H1 (cell line): ENCODE measurements at places on chromosomes 2 and 18. TPM values are rescaled to one million over a fixed set of nuclear protein-coding genes. Genes with fewer than 3 reads are reported as not detected.
A peak's percentile ranks its signal among the peaks of the same experiment; 100 is the strongest.

DNA sequence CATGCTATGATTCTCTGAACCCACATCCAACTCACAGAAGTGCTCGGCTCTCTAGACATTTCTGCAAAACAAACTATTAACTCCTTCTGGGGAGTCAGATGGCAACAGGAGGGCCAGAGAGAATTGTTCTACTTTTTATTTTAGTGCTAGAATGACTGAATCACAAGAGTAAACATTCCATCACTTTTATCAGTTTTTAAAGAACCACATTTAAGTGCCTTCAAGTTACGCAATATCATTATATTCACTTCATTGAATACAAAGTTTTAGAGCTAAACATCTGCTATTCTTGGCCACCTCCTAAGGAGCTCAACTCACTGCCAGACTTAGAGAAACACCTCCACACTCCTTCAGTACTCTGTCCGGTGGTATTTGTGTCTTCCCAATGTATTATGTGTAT is 22.4 kb downstream of the B4GALT6 start:
- peaks cover 4% of the 10 kb centered on the region; the same call in 1 of the 2 replicates for H3K36me3 ChIP-seq
- H3K27me3 ChIP-seq, result no peaks in the 10 kb centered on the region
- no peak overlapping the region for H3K27ac ChIP-seq
- H3K4me1 ChIP-seq, result no peaks in the 10 kb centered on the region
- H3K4me3 ChIP-seq, result no peak overlapping the region
- no peak for DNase-seq

DNA sequence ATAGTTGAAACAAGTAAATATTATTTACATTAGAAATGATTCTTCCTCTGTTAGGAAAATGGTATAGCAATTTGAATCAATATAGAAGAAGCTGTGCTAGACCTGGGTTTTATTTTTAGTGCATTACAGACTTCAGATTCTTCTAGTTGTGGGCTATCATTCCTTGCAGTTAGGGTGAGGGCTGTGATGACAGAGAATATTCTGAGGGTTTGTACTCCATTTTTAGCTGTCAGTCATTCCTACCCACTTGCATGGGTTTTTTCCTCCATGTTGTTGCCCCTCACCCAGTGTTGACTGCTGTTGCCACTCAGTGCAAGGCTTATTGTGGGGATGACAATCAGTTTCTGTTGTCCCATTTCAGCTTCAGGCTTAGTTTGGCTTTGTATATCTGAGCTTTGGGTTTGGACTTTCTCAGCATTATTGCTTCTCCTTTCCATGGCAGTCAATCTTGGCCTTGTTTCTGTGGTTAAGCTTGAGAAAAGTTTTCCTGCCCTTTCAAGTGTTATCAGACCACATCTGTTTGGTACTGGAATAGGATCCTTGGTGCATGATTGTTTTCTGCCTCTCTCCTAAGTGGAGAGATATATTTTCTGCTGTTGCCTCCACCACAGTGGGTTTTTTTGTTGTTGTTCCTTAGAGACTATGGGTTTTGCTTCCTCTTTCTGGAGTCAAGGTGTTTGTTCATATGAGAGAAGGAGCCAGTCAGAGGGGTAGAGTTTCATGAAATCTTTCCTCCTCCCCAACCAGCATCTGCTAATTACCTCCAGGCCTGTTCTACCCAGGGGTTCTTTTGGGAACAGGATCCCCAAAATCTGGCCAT is 312.7 kb upstream of the CWC22 start:
- H3K36me3 ChIP-seq, result no peaks in the 10 kb centered on the region
- H3K4me3 ChIP-seq, result no peak overlapping the region
- H3K27me3 ChIP-seq, result no peaks in the 10 kb centered on the region
- H3K27ac ChIP-seq, result no peak overlapping the region

DNA sequence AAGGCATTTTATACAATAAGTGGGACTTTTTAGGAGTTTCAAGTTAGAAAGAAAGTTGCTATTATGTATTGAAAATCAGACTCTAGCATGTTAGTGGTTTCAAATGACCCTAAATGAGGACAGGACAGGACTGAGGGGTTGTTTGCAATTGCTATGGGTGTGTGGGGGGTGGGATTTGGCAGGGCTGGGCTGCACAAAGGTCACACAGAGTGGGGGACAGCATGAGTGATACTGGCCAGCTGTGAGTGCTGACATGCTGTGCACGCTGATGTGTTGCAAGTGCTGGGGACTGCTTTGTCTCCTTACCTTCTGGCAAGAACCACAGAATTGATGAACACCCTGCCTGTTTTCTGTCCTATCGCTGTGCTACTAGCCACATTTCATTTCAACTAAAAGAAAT is 29.8 kb downstream of the RNMT start:
- H3K4me1 ChIP-seq, result no peaks in the 10 kb centered on the region
- no peak overlapping the region for H3K27ac ChIP-seq
- peaks cover 3% of the 10 kb centered on the region for H3K36me3 ChIP-seq
- DNase-seq, result no peak
- no peaks in the 10 kb centered on the region for H3K27me3 ChIP-seq
- no peak overlapping the region for H3K4me3 ChIP-seq

Gene RIF1
- 94.0 and 104 TPM in 2 replicates for total RNA-seq

DNA sequence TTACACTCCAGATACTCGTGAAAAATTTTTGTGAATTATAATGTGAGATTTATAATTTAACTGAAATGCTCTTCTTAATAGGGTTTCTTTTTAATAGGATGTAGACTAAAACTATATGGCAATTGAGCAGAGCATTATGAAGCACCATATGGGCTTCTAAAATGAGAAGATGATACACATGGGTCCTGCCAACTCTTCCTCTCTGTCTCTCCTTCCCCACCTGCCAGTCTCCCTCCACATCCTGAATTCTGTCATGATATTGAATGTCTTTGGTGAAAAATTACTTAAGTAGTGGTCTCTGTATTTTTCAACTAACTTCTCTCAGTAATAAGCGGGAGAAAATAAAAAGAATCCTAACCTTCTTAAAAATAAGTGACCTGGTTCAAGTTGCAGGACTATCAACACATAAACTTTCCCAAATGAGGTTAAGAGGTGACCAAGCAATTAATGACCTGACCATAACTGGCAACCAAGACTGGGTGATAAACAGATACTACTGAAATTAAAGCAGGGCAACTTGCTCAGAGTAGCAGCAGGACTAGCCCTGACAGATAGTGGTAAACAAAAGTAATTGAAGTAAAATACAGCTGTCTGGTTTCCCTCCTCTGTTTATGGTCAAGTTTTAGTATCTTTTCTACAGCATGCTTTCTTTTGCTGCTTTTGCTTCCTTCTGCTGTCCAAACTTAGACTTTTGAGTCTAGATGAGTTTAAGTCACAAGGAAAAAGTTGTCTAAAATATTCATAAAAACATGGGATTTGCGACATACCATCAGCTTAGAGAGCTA is 117.1 kb upstream of the PDE1A start:
- H3K36me3 ChIP-seq, result no peaks in the 10 kb centered on the region
- no peak for DNase-seq
- H3K4me1 ChIP-seq, result no peaks in the 10 kb centered on the region
- H3K27ac ChIP-seq, result no peak overlapping the region
- H3K4me3 ChIP-seq, result no peak overlapping the region

Gene SP9
- 0.11 TPM in 2 replicates for total RNA-seq

Gene SERPINB2
- not detected in 2 replicates for total RNA-seq

Gene FOXD4L1
- total RNA-seq, result not detected in 2 replicates

GRCh38 chr18:3624546-3624934 is 174.6 kb downstream of the TGIF1 start:
- H3K36me3 ChIP-seq, result no peaks in the 10 kb centered on the region
- H3K4me1 ChIP-seq, result peaks cover 21% of the 10 kb centered on the region
- H3K27ac ChIP-seq, result peak overlapping the region; percentile 48; the same call in 1 of the 2 replicates
- no peak for DNase-seq

Gene DQX1
- 0.57 and 0.76 TPM in 2 replicates for total RNA-seq

DNA sequence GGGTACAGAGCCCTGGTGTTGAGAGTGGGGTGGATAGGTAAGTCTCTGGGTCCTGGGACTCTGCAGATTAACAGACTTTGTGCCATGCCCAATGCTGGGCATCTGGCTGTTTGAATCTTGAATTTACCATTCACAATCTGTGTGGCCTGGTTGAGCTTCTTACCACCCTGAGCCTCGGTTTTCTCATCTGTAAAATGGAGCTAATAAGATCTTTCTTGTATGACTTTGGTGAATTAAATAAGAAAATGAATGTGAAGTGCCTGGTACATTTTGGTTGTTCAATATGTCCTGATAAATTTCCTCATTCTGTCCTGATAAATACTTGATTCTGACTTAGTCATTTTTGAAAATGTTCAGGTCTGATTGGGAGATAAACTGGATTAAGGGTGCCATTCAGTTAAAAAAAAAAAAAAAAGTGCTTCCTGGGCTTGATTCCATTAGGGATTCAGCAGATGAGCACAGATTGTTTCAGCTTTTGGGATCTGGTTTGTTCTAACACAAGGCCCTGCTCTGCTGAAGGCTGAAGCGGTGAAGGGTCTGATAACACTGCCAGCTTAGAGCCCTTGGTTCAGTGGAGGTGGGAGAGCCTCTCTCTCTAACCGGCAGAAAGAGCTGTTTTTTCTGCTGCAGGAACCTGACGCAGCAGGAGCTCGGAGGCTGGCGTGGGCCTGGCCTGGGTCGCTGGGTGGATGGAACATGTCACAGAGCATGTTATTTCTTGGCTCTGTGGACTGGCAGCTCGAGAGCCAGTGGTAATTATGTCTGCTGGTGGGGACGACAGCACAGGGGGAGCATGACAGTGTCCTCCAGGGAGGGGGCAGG is 84.5 kb upstream of the MCFD2 start:
- H3K4me3 ChIP-seq, result no peak overlapping the region
- DNase-seq, result no peak
- peaks cover 5% of the 10 kb centered on the region; the same call in 1 of the 2 replicates for H3K36me3 ChIP-seq
- no peak overlapping the region for H3K27ac ChIP-seq
- no peaks in the 10 kb centered on the region; the same call in 1 of the 2 replicates for H3K4me1 ChIP-seq

DNA sequence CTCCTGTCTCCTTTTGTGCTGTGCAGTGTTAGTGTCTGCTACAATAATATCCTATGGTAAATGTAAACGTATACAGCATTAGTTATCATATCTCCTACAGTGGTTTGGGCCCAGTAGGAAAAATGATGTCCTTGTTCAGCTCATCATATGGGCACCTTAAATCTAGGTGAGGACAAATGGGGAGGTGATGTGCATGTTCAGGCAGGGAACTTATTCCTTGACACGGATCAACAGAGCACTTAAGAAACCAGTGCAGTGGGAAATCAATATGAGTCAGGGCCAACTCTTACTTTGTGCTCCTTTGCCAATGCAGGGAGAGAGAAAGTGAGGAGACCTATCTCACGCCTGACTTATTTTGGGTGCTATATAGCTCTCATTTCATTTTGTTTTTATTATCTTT is 76.4 kb downstream of the KLHL14 start:
- no peaks in the 10 kb centered on the region for H3K36me3 ChIP-seq
- no peak overlapping the region for H3K27ac ChIP-seq
- H3K27me3 ChIP-seq, result no peaks in the 10 kb centered on the region
- 0 out of 2 replicates have a peak, but pooled peaks cover 4% of the 10 kb centered on the region for H3K4me1 ChIP-seq
- no peak overlapping the region for H3K4me3 ChIP-seq
- DNase-seq, result no peak

- no peak overlapping the region for H3K27ac ChIP-seq
- no peaks in the 10 kb centered on the region for H3K4me1 ChIP-seq
- H3K27me3 ChIP-seq, result no peaks in the 10 kb centered on the region
Measured at GRCh38 chr2:38121481-38121880, 45.5 kb upstream of the CYP1B1 start.

GRCh38 chr2:120875431-120875830 is 139.8 kb downstream of the GLI2 start:
- no peak for DNase-seq
- peaks cover 8% of the 10 kb centered on the region for H3K4me1 ChIP-seq
- no peak overlapping the region for H3K4me3 ChIP-seq
- no peaks in the 10 kb centered on the region for H3K27me3 ChIP-seq

DNA sequence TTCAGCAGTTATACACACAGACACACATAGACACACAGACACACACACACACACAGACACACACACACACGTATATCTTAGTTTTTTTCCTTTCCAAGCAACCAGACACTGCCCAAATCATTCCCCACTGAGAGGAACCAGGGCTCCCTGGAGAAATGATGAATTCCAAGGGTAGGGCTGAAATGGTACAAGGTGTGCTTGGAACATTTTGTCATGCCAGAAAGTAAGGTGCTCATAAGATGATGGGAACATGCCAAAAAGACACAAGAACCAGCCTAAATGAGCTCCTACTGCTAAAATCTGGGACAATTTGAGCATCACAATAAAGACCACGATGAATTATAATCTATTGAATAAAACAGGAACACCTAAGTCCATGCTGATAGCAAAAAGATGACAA is 103.3 kb downstream of the MEP1B start:
- no peaks in the 10 kb centered on the region for H3K27me3 ChIP-seq
- H3K36me3 ChIP-seq, result no peaks in the 10 kb centered on the region
- no peaks in the 10 kb centered on the region for H3K4me1 ChIP-seq
- DNase-seq, result no peak
- H3K4me3 ChIP-seq, result no peak overlapping the region

Gene ELMOD3
- total RNA-seq, result 6.9 and 10.2 TPM in 2 replicates

- H3K27me3 ChIP-seq, result no peaks in the 10 kb centered on the region
- no peak overlapping the region for H3K27ac ChIP-seq
- no peaks in the 10 kb centered on the region for H3K4me1 ChIP-seq
- DNase-seq, result no peak
Measured at GRCh38 chr18:49285627-49286026, 174.8 kb downstream of the DYM start.

DNA sequence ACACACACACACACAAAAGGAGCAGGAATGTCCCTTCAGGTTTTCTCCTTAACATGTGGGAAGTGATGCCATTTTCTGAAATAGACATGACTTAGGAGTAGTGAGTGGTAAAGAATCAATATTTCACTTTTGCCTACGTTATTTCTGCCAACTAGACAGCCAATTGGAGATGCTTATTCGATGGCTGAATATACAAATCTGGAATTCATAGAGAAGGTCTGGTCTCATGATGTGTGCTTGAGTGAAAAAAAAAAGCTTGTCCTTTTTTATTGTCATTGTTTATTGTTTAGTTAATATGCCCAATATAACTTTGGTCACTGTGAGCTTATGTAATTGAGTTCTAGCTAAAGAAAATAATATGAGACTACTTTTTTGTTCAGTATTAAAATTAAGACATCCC is 284.3 kb downstream of the GULP1 start:
- H3K4me3 ChIP-seq, result no peak overlapping the region
- H3K27ac ChIP-seq, result no peak overlapping the region
- no peaks in the 10 kb centered on the region for H3K27me3 ChIP-seq
- no peak for DNase-seq
- H3K4me1 ChIP-seq, result no peaks in the 10 kb centered on the region

Gene SCN3A
- total RNA-seq, result not detected in 2 replicates

GRCh38 chr2:203859030-203859789 is 8.4 kb upstream of the CTLA4 start:
- no peaks in the 10 kb centered on the region for H3K27me3 ChIP-seq
- H3K27ac ChIP-seq, result no peak overlapping the region
- no peak overlapping the region for H3K4me3 ChIP-seq
- H3K4me1 ChIP-seq, result no peaks in the 10 kb centered on the region
